Spleen (tissue), 13 donors: ENCODE measurements at places on chromosomes 16 and 17. TPM values are rescaled to one million over a fixed set of nuclear protein-coding genes. Genes with fewer than 3 reads are reported as not detected.
A peak's percentile ranks its signal among the peaks of the same experiment; 100 is the strongest.

DNA sequence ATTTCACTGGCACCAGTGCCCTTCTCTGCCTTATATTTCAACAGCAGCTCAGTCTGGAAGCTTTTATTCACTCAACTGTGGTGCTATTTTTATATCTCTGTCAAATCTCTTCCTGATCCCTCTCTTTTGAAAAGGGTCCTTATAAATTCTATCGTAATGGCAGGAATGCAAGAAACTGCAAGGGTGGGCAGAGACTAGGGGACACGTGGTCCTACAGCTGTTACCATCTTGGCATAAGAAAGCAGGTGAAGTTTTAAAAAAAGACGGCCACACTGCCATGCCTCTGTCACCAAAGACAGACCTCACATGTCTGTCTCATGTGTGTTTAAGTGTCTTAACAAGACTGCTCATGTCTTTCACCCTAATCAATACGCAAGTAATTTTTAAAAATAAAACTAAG is 368.4 kb upstream of the CDH11 start:
- H3K4me3 ChIP-seq, result no peak overlapping the region
- H3K27ac ChIP-seq, result no peak overlapping the region
- H3K36me3 ChIP-seq, result no peaks in the 10 kb centered on the region
- no peaks in the 10 kb centered on the region for H3K4me1 ChIP-seq
- H3K27me3 ChIP-seq, result no peaks in the 10 kb centered on the region
- no peak for DNase-seq

GRCh38 chr17:49093131-49093530 is 39.4 kb upstream of the B4GALNT2 start:
- no peaks in the 10 kb centered on the region for H3K4me1 ChIP-seq
- no peak overlapping the region for H3K4me3 ChIP-seq
- H3K36me3 ChIP-seq, result no peaks in the 10 kb centered on the region
- no peak for DNase-seq
- H3K27ac ChIP-seq, result no peak overlapping the region

- no peaks in the 10 kb centered on the region for H3K27me3 ChIP-seq
- DNase-seq, result no peak
- H3K27ac ChIP-seq, result no peak overlapping the region
- no peaks in the 10 kb centered on the region for H3K36me3 ChIP-seq
- H3K4me1 ChIP-seq, result peaks cover 21% of the 10 kb centered on the region
- H3K4me3 ChIP-seq, result no peak overlapping the region
Observed at GRCh38 chr17:3977387-3977786, 13.2 kb upstream of the ATP2A3 start.

DNA sequence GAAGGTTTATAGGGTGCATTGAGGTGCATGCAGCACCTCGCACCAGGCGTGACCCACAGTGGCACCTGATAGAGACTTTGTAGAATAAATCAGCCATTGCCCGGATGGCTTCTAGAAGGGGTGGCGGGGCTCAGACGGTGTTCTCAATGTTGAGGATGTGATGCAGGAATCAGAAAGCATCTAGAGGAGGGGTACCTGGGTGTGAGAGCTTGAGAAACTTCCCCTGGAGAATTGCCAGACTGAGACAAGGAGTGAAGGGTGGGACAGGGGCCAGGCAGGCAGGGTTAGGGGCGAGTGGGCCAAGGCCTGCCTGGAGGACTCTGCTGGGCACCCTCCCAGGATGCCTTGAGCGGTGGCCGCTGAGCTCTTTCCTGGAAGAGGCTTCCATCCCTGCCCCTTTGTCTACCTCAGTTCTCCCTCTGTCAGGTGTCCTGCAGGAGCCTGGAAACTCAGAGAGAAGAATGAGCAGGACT is 9.3 kb upstream of the ADGRG1 start:
- H3K27ac ChIP-seq, result no peak overlapping the region
- H3K36me3 ChIP-seq, result no peaks in the 10 kb centered on the region
- H3K4me1 ChIP-seq, result no peaks in the 10 kb centered on the region
- H3K27me3 ChIP-seq, result no peaks in the 10 kb centered on the region
- H3K4me3 ChIP-seq, result no peak overlapping the region
- DNase-seq, result peak; percentile 52

- DNase-seq, result no peak
- no peak overlapping the region for H3K4me3 ChIP-seq
- no peaks in the 10 kb centered on the region for H3K4me1 ChIP-seq
- no peaks in the 10 kb centered on the region for H3K27me3 ChIP-seq
Observed at GRCh38 chr16:84055366-84055765, 12.8 kb upstream of the SLC38A8 start.

DNA sequence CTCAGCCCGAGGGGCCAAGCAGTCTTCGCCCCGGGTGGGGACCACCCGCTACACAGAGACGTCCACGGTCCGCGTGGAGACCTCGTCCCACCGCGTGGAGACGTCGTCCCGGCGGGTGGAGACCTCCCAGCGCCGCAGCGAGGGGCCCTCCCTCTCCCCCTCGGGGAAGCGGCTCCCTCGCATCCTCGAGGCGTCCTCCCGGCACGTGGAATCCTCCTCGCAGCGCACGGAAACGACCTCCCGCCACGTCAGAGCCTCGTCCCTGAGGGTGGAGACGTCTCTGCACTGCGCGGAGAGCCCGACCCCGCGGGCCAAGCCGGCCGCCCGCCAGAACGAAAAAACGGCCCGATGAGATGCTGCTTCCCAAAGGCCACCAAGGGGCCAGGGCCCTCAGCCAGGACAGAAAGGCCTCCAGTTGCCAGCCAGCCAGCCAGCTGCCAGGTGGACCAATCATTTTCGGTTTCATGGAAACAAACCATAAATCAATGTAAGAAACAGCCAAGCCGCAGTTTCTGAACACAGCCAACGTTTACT is 424 bp downstream of the C17orf100 start:
- peak; percentile 92 for DNase-seq
- peaks cover 28% of the 10 kb centered on the region for H3K36me3 ChIP-seq
- peak overlapping the region; percentile 89 for H3K4me3 ChIP-seq
- peak overlapping the region; percentile 82 for H3K27ac ChIP-seq
- H3K4me1 ChIP-seq, result peaks cover 88% of the 10 kb centered on the region

- H3K4me1 ChIP-seq, result peaks cover 55% of the 10 kb centered on the region
- H3K4me3 ChIP-seq, result no peak overlapping the region
- H3K27ac ChIP-seq, result peak overlapping the region; percentile 1
- no peak for DNase-seq
Observed at GRCh38 chr17:59377410-59377809, 46.0 kb downstream of the YPEL2 start.

The SAT2 gene
- 98.6 TPM for total RNA-seq

The PSMC5 gene
- total RNA-seq, result 90.1 TPM

DNA sequence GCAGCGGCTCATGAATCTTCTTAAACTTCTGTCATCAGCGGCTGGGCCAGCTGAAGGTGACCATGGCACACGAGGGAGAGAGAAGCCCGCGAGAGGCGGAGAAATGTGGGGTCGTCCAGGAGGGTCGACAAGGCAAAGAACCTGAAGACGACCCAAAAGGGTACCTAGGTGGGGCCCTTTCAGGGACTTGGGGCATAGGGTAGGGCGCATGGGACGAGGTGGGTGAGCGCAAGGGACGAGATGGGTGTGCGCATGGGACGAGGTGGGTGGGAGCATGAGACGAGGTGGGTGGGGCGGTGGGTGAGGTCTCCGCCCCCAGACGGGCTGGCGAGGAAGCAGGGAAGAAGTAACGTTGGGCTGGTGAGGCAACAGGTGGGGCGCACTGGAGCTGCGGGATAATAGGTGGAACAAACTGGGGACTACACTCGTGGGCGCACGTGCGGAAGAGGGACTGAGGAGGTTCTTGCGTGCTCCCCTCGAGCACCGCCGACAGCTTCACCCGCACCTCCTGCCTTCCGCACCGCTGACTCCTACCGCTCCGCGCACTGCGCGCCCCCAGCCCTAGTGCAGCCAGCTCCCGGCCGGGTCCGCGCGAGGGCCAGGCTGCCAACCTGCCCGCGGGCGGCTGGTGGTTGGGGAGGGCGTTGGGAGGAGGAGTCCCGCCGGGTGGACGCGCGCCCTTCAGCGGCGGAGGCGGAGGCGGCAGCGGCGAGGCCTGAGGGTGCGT is 23.2 kb upstream of the CRYM start:
- H3K4me3 ChIP-seq, result peak overlapping the region; percentile 65
- DNase-seq, result peak; percentile 85
- H3K27me3 ChIP-seq, result peaks cover 10% of the 10 kb centered on the region

GRCh38 chr17:34813290-34813689 is 148.0 kb downstream of the CCT6B start:
- peaks cover 5% of the 10 kb centered on the region for H3K27me3 ChIP-seq
- no peak for DNase-seq
- H3K27ac ChIP-seq, result no peak overlapping the region

- peaks cover 13% of the 10 kb centered on the region for H3K4me1 ChIP-seq
- H3K27ac ChIP-seq, result peak overlapping the region; percentile 84
- H3K27me3 ChIP-seq, result no peaks in the 10 kb centered on the region
- H3K4me3 ChIP-seq, result no peak overlapping the region
- H3K36me3 ChIP-seq, result peaks cover 95% of the 10 kb centered on the region
Observed at GRCh38 chr17:75822119-75822799, 21.9 kb downstream of the UNC13D start.

The GOSR2 gene
- 114 TPM for total RNA-seq

DNA sequence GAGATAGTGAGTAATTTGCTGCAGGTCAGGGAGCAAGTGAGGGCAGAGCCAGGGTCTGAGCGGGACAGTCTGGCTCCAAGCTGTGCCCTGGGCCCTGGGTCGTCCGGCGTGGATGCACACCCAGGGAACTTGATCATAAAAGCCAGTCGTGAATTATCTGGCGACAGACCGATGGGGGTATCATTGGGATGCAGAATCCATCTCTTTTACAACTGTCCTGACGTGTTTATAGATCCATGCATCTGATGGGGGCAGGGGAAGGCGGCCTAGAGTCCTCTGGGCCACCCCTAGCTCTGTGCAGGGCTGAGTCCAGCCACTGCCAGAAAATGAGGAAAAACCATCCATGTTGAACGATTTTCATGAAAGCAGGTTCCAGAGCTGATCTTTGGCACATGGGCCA is 332.8 kb downstream of the C16orf95 start:
- no peak for DNase-seq
- H3K4me1 ChIP-seq, result no peaks in the 10 kb centered on the region
- no peak overlapping the region for H3K27ac ChIP-seq
- no peaks in the 10 kb centered on the region for H3K36me3 ChIP-seq
- H3K27me3 ChIP-seq, result no peaks in the 10 kb centered on the region
- no peak overlapping the region for H3K4me3 ChIP-seq

DNA sequence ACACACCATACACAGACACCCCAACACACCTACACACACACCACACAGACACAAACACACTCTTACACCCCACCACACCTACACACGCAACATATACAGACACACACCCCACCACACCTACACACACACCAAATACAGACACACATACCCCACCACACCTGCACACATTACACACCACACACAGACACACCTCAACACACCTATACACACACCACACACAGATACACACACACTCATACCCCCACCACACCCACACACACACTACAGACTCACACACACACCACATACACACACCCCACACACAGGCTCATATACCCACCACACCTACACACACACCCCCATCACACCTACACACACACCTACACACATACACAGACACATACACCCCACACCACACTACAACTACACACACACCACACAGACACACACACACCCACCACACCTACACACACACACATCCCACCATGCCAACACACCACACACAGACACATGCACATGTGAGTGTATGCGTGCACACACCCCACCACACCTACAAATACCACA is 31.4 kb downstream of the GPT2 start:
- H3K27ac ChIP-seq, result peak overlapping the region; percentile 51
- H3K36me3 ChIP-seq, result no peaks in the 10 kb centered on the region
- no peaks in the 10 kb centered on the region for H3K27me3 ChIP-seq
- peaks cover 20% of the 10 kb centered on the region for H3K4me1 ChIP-seq

The DPEP3 gene
- 2.2 TPM for total RNA-seq

DNA sequence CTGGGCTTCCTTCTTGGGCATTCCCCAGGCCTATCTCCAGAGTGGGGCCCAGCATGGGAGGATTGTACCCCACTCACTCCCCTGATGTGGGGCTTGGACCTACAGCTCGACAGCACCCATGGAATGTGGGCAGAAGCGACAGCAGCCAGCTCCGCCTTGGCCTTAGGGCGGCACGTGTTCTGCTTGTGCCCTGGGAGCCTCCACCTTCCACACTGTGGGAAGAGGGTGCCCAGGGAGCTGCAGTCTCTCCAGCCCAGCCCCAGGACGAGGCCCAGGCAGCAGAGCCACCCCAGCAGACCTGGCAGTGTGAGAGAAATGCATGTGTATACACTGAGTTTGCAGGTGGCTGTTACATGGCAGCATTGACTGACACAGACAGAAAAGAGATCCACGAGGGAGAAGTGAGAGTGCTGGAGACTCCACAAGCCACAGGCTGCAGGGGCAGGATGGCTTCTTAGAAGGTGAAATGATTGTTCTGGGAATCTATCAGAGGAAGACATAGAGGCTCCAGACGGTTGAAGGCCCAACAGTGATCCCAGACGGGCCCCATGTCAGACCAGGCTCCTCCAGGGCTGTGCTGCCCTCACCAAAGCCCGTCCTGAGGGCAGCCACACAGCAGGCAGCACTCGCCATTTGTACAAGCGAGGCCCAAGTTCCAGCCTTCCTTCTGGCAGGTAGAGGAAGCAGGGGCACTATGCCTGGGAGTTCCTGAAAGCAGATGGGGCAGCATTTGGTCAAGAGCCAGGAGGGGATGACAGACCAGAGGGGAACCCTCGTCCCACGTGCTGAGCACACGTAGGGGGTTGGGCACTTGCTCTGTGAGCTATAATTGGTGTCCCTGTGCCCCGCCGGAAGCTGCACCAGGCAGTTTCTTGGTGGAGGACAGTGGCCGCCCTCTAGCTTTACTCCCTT is 2.8 kb upstream of the DNASE1 start:
- DNase-seq, result peak; percentile 34
- H3K4me3 ChIP-seq, result no peak overlapping the region
- no peak overlapping the region for H3K27ac ChIP-seq
- peaks cover 50% of the 10 kb centered on the region for H3K36me3 ChIP-seq

DNA sequence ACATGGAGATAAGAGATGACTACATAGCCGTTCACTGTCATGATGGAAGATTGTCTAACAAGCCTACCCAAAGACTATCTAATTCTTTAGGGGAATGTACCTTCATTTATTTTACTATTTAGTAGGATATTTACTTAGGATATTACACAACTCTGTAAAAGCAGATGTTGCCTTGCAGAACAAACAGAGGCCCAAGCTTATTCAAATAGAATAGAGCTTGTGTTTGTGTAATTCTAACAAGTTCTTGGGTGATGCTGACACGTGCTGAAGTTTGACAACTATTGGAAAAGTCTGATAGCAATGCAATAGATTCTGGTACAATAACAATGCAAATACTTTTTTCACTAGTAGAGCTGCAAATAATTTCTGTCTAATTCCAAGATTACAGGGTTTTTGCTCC is 447.6 kb downstream of the TOX3 start:
- no peaks in the 10 kb centered on the region for H3K36me3 ChIP-seq
- no peaks in the 10 kb centered on the region for H3K27me3 ChIP-seq
- H3K4me1 ChIP-seq, result no peaks in the 10 kb centered on the region
- no peak overlapping the region for H3K27ac ChIP-seq

The TOM1L1 gene
- total RNA-seq, result 3.8 TPM

The CCL8 gene
- not detected for total RNA-seq

The TLCD2 gene
- 5.4 TPM for total RNA-seq

- H3K36me3 ChIP-seq, result peaks cover 19% of the 10 kb centered on the region
- H3K4me3 ChIP-seq, result no peak overlapping the region
- H3K27ac ChIP-seq, result peak overlapping the region; percentile 71
- H3K4me1 ChIP-seq, result peaks cover 97% of the 10 kb centered on the region
Observed at GRCh38 chr17:38463451-38463858, 35.2 kb downstream of the ARHGAP23 start.
